Central memory CD4-positive, alpha-beta T cell (primary cell): ENCODE measurements at places on chromosomes 12 and 14.

DNA sequence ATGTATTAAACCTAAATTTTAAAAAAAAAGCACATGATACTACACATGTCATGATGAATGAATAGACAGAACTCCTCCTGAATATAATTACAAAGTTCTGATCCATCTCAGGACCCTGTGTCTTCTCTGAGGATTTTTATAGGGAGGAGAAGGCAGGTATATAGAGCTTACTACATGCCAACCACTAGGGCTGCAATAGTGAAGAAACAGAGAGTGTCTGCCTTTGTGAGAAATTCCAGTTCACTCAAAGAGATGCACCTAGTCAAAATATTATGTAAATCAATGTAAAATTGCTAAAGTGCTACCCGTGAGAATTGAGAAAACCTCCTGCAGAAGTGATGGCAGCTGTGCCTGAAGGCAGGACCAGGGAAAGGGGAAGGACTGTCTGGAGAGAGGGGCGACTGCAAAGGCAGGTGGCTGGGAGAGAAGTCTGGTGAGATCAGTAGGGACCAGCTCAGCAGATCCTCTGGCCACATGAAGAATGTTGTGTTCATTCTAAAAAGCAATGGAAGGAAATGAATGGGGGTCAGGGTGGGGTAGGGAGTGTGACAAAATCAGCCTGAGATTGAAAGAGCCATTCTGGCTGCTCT, 15.1 kb downstream of the ABHD4 start:
- no peak for DNase-seq

- no peak for DNase-seq
Measured at GRCh38 chr14:34835312-34835711, 39.8 kb downstream of the BAZ1A start.

GRCh38 chr14:61350427-61351270, 29.3 kb downstream of the PRKCH start:
- no peak for DNase-seq

DNA sequence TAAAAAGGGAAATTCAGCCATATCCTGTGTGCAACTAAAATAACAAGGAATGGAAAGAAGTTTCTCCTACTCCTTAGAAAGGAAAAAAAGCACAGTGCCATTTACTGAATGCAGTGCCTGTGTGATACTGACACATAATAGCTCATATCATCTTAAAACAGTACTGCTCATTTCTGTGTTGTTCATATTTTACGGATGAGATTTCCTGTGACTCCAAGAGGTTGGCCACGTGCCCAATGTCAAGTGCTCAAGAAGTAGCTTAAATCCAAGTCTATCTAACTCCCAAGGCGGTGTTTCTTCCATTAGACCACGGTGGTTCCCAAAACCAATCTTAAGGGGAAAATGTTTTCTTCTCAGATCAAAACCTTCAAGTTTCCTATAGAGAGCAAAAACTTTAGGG, 20.0 kb downstream of the MAP3K9 start:
- DNase-seq: no peak
